ENCODE measurements at places on chromosomes 7 and 10. TPM values are rescaled to one million over a fixed set of nuclear protein-coding genes. Genes with fewer than 3 reads are reported as not detected.

PKD1L1 gene
- total RNA-seq = under 0.01 TPM

CAV2 gene
- total RNA-seq = 42.5 TPM

UCN3 gene
- total RNA-seq = not detected

STAG3 gene
- 0.88 TPM for total RNA-seq

STOX1 gene
- not detected for total RNA-seq

ZNF425 gene
- total RNA-seq = 4.5 TPM

TMEM140 gene
- 3.3 TPM for total RNA-seq

C10orf62 gene
- total RNA-seq = 0.23 TPM

H2BK1 gene
- total RNA-seq = not detected

FXYD4 gene
- not detected for total RNA-seq

LRRC17 gene
- total RNA-seq = 69.2 TPM

C10orf53 gene
- not detected for total RNA-seq

SPDYE11 gene
- total RNA-seq = not detected

LRRC18 gene
- not detected for total RNA-seq

AKR1D1 gene
- total RNA-seq = not detected

FAM25A gene
- not detected for total RNA-seq

SLC26A3 gene
- total RNA-seq = not detected

MMRN2 gene
- 2.4 TPM for total RNA-seq

CCDC136 gene
- 11.4 TPM for total RNA-seq

MKI67 gene
- 0.89 TPM for total RNA-seq

SFTPA1 gene
- not detected for total RNA-seq

IGF2BP3 gene
- total RNA-seq = 53.6 TPM

CWF19L1 gene
- total RNA-seq = 24.9 TPM

WNT8B gene
- not detected for total RNA-seq

LRRD1 gene
- 0.30 TPM for total RNA-seq

NPM3 gene
- 134 TPM for total RNA-seq

GIMAP8 gene
- not detected for total RNA-seq

ACSM6 gene
- not detected for total RNA-seq

ZNF804B gene
- not detected for total RNA-seq

ADAM12 gene
- 360 TPM for total RNA-seq

ACHE gene
- 0.30 TPM for total RNA-seq

TRIM50 gene
- total RNA-seq = not detected

PI4K2A gene
- total RNA-seq = 25.5 TPM

FMC1 gene
- 3.8 TPM for total RNA-seq

Measured in smooth muscle cell of the umbilical artery (primary cell).